ENCODE measurements at places on chromosomes 4 and X. TPM values are rescaled to one million over a fixed set of nuclear protein-coding genes. Genes with fewer than 3 reads are reported as not detected.

GRCh38 chrX:28205905-28206304 is 224.7 kb upstream of the DCAF8L1 start:
- no peak overlapping the region for H3K4me3 ChIP-seq
- H3K27me3 ChIP-seq: no peaks in the 10 kb centered on the region
- H3K36me3 ChIP-seq: no peaks in the 10 kb centered on the region
- DNase-seq: no peak
- H3K4me1 ChIP-seq: no peaks in the 10 kb centered on the region
- no peak overlapping the region for H3K27ac ChIP-seq

GRCh38 chr4:17814140-17814539 is 3.4 kb downstream of the NCAPG start:
- no peaks in the 10 kb centered on the region for H3K27me3 ChIP-seq
- no peak overlapping the region for H3K4me3 ChIP-seq
- no peak overlapping the region for H3K27ac ChIP-seq
- H3K36me3 ChIP-seq: no peaks in the 10 kb centered on the region
- no peak for DNase-seq

DNA sequence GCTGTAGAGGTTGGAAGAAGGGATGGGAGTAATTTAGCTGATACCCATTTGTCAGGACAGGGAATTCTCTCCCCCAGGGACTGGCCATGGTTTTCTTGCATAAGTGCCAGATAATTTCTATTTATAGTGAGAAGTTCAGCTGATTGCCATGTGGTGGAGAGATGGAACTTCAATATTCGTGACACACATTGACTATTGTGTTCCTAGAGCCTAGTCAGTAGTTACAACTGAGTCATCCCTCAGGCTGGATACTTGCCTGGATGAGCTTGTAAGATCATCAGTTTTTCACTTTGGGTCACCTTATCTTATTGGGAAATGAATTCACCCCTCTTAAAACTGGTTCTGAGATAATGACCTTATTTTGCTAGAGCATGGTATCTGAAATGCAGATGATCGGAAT is 32.2 kb downstream of the CFAP299 start:
- H3K27ac ChIP-seq: no peak overlapping the region
- no peaks in the 10 kb centered on the region for H3K36me3 ChIP-seq
- no peaks in the 10 kb centered on the region for H3K4me1 ChIP-seq
- no peaks in the 10 kb centered on the region for H3K27me3 ChIP-seq
- H3K4me3 ChIP-seq: no peak overlapping the region
- no peak for DNase-seq

DNA sequence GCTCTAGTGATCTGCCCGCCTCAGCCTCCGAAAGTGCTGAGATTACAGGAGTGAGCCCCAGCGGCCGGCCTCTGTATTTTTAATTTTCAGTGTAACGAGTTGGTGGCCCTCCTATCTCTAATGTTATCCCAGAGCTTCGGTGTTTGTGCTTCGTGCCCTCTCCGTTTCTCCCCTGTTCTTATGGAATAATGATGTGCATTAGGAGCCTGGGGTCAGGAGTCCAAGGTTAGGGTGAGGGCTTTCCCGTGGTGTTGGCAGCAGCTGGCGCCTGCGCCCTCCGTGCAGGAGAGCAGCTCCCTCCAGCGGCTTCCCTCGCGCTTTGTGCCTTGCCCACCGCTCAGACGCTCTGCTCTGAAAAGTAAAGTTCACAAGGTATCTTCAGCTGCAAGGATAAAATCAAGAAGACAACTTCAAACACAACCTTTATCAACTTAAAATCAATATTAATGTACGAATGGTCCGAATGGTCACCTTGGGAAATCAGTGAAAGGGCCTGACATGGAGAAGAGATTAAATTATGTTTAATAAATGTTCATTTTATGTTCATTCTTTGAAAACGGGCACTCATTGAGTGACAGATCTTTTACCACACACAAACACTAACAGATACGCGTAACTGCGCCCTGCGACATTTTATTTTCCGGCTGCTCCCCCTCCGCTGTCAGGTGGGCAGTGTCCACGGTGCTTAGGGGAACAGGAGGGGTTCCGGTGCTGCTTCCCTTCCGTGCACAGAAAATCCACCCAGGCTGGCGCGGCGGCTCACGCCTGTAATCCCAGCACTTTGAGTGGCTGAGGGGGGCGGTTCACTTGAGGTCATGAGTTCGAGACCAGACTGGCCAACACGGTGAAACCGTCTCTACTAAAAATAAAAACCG is 62.4 kb downstream of the TRAPPC11 start:
- DNase-seq: peak; percentile 77
- H3K4me1 ChIP-seq: peaks cover under 1% of the 10 kb centered on the region
- H3K4me3 ChIP-seq: no peak overlapping the region
- H3K27me3 ChIP-seq: no peaks in the 10 kb centered on the region
- no peak overlapping the region for H3K27ac ChIP-seq
- H3K36me3 ChIP-seq: no peaks in the 10 kb centered on the region

DNA sequence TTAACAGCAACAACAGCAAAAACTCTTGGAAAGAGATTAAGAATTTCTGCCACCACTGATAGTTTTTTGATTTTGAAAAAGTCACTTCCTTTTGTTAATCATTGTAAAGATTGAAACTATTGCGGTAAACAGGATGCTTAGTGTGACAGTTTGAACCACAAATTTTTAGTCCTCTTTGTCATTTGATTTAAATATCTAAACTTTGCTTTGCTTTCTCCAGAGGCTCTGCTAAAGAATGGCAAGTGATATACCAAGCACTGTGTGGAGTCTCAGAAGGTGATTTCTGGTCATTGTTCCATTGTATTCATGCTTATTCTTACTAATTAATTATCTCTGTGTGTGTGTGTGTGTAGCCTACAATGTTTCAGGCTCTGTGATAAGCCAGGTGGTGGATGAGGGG is 155.6 kb downstream of the BMPR1B start:
- H3K4me1 ChIP-seq: no peaks in the 10 kb centered on the region
- H3K27ac ChIP-seq: no peak overlapping the region
- H3K4me3 ChIP-seq: no peak overlapping the region
- no peak for DNase-seq
- no peaks in the 10 kb centered on the region for H3K27me3 ChIP-seq
- no peaks in the 10 kb centered on the region for H3K36me3 ChIP-seq

- H3K27me3 ChIP-seq: no peaks in the 10 kb centered on the region
- peaks cover 13% of the 10 kb centered on the region for H3K4me1 ChIP-seq
- no peaks in the 10 kb centered on the region for H3K36me3 ChIP-seq
- no peak overlapping the region for H3K27ac ChIP-seq
- no peak for DNase-seq
These were observed 9.0 kb upstream of the SORBS2 start for GRCh38 chr4:185821029-185821419.

DNA sequence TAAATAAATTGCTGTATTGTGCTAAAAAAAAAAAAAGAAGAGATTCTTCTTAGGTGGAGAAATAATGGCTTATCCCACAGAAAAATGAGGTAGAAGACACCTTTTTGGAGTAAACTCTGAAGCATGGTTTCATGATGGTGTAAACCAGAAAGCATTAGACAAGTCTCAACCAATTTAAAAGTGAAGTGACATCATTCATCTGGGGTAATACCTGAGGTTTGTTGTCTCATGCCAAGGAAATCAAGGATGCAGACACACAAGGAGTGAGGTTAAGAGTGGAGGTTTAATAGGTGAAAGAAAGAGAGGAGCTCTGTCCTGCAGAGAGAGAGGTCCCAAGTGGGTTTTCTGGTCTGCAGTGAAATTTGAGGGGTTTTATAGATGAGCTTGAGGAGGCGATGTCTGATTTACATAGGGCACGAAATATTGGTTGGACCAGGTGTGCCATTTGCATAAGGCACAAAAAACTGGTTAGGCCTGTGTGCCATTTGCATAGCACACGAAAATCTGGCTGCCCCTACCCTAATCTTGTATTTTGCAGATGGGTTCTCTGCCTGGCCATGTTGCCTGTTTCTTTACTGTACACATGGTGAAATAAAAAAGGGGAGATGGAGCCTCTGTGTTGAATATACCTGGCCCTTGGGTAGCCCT is 25.0 kb upstream of the CWH43 start:
- no peak for DNase-seq
- no peak overlapping the region for H3K4me3 ChIP-seq
- H3K36me3 ChIP-seq: no peaks in the 10 kb centered on the region
- no peak overlapping the region for H3K27ac ChIP-seq

Gene SLC4A4
- total RNA-seq: 0.60 TPM

Data from adrenal gland (tissue), 19 donors.